Epithelial cell of esophagus (primary cell): ENCODE measurements at places on chromosomes 3 and 15.
A peak's percentile ranks its signal among the peaks of the same experiment; 100 is the strongest.

- DNase-seq = no peak
Measured at GRCh38 chr3:62923066-62923465, 47.9 kb upstream of the CADPS start.

DNA sequence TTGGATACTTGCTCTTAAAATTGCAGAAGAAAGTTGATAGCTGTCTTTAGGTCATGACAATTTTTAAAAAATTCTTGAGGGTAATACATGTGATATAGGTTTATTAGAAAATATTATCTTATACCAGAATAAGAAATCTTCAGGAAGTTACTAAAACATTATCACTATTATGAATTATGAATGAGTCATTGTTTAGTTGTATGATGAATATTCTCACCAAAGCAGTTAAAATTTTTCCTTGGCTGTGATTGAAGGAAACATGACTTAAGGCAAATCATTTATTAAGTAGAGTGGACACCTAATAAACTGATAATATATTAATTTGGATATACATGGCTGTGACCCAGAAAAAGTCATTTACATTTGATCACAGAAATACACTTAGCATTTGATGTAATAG is 30.1 kb downstream of the APPL1 start:
- DNase-seq = peak; percentile 2

- DNase-seq = no peak
Measured at GRCh38 chr3:64262574-64263114, 37.4 kb upstream of the PRICKLE2 start.

- DNase-seq = no peak
Measured at GRCh38 chr3:12076031-12076430, 71.8 kb downstream of the SYN2 start.

GRCh38 chr3:45716790-45717336 is 27.7 kb downstream of the SACM1L start:
- DNase-seq = no peak

DNA sequence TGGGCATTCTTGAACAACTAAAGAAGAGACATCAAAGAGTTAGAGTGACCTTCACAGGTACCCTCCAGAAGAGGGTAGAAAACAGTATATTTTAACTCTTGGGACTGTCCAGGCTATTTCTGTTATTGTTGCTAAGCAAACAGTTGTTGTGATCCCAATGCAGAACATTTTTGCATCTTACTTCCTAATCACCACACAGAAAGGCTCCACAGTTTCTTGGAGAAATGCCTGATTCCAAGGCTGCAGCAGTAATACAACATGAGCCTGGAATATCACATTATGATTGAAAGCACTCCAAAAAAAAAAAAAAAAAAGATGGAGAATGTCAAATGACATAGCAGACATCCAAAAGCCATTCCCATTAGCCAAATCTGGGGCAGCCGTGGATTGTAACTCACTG is 195.6 kb downstream of the CTNNB1 start:
- no peak for DNase-seq

DNA sequence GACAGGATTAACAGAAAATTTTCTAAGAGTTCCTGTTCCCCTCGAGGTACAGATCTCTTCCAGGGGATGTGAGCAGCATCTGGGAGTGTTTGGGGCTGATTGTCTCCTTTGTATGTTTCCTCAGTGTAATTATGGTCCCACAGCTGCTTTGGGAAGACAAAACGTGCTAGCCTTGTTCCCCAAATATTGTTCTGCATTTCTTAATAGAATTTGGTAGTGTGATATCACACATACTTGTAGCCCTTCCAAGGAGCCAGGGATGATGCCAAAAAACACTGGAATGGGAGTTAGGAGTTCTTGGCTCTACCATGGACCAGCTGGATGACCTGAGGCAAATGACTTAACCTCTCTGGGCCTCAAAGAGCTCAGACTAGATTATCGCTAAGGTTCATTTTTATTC is 19.0 kb upstream of the AGBL1 start:
- DNase-seq = no peak

DNA sequence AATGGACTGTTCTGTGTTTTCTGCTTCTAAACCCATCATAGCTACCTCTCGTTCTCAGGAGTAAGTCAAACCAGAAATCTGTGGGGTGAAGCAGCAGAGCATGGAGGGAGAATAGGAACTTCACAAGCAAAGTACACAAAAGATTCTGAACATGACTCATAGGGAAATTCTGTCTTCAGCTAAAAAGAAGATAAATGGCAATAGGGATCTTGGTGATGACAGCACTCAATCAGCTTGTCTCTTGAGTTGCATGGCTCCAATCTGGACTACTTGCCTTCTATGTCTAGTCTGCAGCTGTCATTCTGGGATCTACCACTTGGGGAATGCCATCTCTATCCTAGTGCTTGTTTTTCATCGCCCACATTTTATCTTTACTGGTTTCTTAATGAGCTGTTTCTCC is 13.5 kb upstream of the GRAMD1C start:
- DNase-seq = peak; percentile 43

- no peak for DNase-seq
Measured at GRCh38 chr3:65083240-65083639, 395.4 kb upstream of the ADAMTS9 start.

- no peak for DNase-seq
Measured at GRCh38 chr3:99248913-99249312, 347.4 kb upstream of the DCBLD2 start.

DNA sequence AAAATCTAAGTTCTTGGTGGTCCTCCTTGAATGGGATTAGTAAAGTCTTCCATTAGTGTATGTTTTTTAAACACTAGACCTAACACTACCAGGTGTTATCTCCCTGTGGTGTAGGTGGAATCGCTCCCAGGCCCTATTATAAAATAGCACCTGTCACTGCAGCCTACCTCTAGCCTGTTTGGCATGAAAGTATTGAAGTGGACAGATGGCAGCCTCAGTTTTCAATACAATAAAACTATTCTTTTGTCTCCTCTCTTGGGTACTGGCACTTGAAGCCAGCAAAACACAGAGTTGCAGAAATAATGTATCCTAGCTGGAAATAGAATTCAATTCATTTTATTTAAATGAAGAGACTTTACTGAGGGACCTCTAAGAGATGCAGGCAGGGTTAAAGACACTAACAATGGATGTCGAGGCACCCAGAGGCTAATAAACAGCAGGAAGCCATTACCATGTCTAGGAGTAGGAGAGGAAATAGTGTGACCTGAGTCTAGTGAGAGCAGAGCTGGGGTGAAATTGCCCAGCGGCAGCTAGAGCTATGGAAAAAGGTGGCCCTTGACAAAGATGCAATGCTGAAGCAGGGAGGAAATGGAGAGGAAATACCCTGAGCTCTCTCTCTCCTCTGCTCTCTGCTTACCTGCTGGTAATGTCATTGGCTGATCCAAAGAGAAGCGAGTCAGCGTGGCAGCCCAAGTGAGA is 49.1 kb upstream of the TMEM158 start:
- no peak for DNase-seq

DNA sequence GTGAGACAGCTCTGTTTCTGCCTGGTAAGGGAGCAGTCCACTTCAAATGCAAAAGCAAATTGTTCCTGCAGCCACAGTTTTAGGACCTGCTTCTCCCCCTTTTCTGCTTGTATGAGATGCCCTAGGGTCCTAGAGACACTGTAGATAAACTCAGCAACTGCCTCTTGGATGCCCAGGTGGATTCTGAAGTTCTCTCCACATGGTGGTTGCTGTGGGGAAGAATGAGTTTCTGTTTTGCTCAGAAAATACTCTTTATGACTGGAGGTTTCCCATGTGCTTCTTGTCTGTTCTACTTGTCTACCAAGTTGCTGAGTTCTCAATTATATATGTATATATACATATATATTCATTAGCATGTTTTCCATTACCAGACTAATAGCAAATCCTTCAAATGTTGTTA is 5.6 kb upstream of the ZNF80 start:
- DNase-seq = no peak

GRCh38 chr3:134302674-134303073 is 52.0 kb upstream of the RYK start:
- no peak for DNase-seq

DNA sequence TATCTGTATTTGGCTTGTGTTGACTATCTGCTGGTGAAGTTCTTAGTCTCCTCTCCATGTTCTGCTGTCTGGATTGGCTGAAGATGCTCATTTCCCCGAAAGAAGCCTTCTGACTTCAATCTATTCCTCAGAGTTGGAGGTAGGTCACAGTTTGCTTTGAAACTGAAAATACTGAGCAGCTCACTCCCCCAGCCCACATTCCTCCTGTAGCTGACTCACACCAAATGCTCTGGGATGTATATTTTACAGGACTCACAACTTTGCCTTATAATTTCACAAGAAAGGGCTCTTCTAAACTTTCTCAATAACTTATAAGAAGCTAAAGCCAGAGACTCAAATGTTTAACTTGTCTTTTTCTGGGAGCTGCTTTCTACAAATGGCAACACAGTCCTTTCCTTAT is 36.3 kb upstream of the SNX4 start:
- peak; percentile 2 for DNase-seq

- DNase-seq = no peak
Measured at GRCh38 chr3:32283304-32283703, 44.8 kb downstream of the CMTM8 start.

GRCh38 chr3:170171563-170171962 is 10.0 kb downstream of the PHC3 start:
- DNase-seq = no peak

GRCh38 chr15:83472151-83472550 is 25.0 kb downstream of the SH3GL3 start:
- DNase-seq = no peak

DNA sequence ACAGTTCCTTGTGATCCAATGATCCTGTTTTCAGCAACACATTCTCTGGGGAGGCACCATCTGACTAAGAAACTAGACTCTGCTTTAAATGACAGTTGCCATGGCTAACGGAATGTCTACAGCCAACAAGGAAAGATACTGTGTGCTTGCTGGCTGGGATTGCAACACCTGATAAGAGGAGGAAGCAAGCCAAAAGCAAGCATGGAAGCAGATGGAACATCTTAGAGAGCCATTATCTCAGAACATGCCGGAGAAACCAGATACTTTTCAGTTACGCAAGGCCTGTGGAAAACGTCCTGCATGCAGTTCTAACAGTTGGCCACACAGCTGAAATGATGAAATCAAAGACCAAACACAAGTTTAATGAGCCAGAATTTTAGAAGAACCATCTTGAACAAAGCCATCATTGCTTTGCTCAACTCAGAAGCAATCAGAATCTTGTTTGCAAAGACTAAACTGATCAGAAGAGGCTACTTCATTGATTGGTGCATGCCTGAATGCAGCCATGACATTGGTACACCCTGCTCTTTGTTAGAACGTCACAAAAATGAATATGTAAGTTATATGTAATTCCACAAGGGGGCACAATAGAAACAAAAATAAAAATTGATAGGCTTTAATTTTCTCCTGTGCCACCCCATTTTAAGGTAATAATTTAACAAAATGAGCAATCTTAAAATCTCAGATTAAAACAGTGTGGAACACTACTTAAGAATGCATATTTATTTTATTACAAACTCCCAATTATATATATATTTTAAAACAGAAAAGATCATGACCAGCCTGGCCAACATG is 50.8 kb downstream of the GXYLT2 start:
- DNase-seq = peak; percentile 83

DNA sequence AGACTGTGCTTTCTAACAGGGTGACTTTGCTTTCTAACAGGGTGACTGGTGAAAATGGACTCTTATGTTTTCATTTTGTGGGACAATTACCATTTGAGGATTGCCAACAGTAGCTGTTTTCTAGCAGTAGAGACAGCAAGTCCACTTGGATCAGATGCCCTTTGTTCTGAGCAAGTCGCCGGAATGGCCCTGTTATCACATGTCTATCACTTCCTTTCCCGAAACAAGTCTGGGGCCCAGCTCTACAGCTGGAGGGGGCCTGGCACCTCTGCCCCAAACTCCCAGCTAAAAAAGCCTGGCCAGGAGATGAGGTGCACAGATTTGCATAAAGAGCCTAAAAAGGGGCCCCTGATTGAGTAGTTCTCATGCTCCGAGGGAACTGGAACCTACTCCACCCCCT is 44.6 kb downstream of the THBS1 start:
- DNase-seq = no peak

GRCh38 chr3:27130796-27131195 is 238.4 kb downstream of the NEK10 start:
- DNase-seq = no peak

DNA sequence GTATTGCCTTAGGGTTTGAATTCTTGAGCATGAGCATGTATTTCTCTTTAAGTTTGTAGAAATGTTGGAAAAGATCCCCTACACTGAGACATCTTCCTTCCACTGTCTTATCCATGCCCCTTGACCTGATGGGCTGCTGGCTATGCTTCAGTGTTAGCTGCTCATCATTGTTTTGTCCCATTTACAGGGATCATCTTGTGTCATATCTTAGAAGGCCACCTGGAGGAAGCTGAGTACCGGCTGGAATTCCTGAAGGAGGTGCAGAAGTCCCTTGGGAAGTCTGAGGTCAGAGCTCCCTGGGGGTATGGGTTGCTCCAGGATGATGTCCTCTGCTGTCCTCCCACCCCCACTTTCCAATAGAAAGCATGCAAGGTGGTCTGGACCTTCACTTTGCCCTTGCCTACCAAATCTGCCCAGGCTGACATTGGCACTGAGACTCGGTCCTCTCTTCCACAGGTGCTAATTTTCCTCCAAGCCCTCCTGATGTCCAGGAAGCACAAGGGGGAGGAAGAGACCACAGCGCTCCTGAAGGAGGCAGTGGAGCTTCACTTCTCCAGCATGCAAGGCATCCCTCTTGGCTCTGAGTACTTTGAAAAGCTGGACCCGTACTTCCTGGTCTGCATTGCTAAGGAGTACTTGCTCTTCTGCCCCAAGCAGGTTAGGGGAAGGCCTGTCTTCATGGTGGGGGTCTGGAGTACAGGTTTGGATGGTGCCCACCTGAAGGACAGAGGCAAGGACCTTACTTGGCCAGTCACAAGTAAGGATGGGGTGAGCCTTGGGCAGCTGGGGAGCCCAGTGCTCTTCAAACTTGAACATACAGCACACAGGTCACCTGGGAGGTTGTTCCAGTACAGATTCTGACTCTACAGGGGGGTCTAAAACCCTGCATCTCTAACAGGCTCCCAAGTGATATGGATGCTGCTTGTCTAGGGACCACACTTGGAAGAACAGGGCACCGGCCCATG is 17.7 kb downstream of the TTC21A start:
- peak; percentile 53 for DNase-seq

DNA sequence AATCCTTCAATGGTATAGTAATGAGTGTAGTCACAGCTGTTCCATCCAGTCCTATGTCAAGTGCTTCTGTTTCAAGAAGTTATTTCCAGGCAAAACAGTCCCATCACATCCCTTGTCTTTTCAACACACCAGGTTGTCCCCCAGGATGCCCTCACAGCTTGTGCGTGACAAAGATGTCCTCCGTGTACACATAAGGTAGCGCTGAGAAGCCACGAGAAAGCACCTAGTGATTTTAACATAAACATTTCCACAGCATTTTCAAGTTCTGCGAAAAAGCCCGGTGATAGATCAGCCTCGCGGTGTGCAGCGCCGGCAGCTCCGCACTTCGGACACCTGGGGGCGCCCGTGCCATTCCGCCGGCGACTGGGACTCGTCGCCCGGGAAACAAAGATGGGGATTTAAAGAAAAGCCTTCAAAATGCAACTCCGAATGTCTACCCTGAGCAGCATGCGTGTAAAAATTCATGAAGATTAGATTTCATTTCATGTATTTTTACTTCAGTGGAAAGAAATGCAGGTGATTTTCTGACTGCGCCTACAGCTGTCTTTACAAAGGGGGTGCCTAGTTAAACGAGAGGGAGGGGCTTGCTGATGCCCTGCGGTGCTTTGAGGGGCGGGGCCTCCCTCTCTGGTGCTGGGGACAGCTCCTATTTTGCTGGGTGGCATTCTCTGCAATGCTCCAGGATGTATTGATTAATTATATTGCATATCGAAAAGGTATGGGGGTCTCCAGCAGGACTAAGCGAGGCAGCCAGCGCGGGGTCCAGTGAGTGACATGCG is 49.9 kb downstream of the KY start:
- DNase-seq = peak; percentile 66

- DNase-seq = no peak
Measured at GRCh38 chr3:141379250-141379966, 11.1 kb downstream of the ZBTB38 start.
